Stimulated activated naive CD4-positive, alpha-beta T cell (primary cell): ENCODE measurements at places on chromosomes 4 and X.

DNA sequence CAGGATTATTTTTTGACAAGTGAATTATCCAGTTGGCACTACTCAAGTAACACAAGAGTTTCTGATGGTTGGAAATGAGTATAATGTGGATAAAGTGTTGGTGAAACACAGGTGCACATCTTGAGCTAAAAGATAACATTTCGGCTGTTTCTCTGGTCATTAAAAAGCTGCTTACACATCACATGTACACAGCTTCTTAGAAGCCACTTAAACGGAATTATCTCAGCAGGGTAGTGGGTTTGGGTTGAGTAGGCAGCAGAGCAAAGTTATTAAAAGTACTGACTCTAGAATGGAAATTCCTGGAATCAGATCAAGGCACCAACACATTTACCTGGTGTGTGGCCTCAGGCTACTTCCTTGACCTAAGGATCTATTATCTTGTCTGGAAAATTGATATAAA, 55.4 kb upstream of the RASSF6 start:
- no peak for DNase-seq

DNA sequence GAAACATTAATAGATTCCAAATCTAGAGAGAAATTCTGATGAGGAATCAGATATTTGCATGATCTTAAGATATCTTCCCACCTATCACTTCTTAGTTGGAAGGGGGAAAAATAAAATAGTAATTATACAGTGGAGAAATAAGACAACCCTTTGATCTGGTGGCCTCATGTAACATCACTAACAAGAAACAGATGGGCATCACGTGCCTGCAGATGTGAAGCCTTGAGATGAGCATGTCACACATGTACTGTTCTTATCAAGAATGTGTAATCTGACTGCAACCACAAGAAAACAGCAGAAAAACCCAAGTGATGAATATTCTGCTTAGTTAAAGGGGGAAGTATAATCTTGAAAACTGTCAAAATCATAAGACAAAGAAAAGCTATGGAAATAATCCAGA, 31.4 kb upstream of the NKX6-1 start:
- DNase-seq = no peak

- DNase-seq = no peak
Measured at GRCh38 chr4:102444752-102445151, 56.4 kb upstream of the NFKB1 start.

DNA sequence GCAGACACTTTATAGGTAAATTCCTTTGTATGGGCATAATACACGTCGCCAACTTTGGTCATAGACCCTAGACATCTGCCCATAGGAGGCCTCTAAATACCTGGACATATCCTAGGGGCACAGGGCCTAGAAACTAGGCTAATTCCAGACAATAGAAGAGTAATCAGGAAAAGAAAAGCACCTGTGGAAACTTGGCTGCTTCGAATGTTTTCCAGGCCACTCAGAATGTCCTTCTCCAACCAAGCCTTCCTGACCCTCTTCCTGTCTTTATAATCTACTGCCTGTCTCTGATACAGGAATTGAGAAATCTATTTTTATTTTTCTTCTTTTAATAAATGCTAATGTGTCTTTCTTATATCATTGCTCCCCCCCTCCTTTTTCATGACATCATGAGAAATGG, 493.1 kb downstream of the IL15 start:
- DNase-seq = no peak

GRCh38 chr4:133801883-133802282, 399.7 kb downstream of the PABPC4L start:
- no peak for DNase-seq

DNA sequence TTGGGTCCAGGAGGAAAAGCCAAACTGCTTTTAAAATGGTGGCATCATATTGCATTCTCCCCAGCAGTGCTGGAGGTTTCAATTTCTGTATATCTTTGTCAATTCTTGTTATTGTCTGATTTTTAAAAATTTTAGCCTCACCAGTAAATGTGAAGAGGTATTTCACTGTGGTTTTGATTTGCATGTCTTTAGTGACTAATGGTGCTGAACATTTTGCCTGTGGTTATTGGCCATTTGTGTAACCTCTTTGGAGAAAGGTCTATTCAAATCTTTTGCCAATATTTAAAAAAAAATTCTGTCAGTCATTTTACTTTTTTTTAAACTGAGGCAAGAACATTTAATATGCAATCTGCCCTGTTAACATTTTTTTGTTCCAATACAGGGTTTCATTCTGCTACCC, 322.1 kb downstream of the TLL1 start:
- no peak for DNase-seq

DNA sequence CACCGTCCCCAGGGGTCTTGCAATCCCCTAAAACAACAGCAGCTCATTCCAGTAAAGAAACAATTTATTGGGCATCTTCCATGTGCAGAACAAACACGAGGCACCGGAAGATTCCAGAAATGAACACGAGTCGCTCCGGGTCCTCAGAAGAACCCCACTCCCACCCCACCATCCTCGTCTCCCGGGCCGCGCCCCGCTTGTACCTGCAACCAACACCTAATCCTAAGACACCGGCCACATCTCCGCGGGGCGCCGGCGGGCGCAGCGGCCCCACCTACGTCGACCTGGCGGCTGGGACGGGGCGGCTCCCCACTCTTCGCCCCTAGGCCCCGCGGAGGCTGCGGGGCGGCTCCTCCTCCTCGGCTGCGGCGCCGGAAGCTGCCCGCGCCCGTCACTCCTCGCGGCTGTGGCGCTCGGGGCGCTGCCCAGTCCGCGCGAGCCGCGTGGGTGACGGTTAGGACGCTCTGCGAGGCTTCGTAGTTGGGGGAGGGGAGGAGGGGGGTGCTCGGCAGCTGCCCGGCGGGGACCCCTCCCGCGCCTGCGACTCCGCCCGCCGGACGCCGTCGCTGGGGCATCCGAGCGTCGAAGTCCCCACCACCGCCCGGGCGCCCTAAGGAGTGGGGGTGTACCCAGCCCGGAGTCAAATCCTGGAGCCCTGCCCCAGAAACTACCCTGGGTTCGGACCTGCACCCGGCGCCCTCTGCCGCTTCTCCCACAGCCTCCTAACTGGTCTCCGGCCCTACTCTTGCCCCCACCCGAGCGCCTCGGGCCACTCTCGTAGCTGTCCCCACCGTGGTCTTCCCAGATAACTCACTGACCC, at the start of gene CCDC158:
Gene CCDC158 (minus strand): TSS at position 380 of the 820 bp plus-strand sequence. CDS start 17,934 bp downstream, outside the sequence.
- peak; percentile 2 for DNase-seq

- no peak for DNase-seq
Measured at GRCh38 chr4:7044137-7044930, 1.2 kb downstream of the TADA2B start.

- DNase-seq = no peak
Measured at GRCh38 chrX:55754861-55755294, 37.3 kb downstream of the RRAGB start.

DNA sequence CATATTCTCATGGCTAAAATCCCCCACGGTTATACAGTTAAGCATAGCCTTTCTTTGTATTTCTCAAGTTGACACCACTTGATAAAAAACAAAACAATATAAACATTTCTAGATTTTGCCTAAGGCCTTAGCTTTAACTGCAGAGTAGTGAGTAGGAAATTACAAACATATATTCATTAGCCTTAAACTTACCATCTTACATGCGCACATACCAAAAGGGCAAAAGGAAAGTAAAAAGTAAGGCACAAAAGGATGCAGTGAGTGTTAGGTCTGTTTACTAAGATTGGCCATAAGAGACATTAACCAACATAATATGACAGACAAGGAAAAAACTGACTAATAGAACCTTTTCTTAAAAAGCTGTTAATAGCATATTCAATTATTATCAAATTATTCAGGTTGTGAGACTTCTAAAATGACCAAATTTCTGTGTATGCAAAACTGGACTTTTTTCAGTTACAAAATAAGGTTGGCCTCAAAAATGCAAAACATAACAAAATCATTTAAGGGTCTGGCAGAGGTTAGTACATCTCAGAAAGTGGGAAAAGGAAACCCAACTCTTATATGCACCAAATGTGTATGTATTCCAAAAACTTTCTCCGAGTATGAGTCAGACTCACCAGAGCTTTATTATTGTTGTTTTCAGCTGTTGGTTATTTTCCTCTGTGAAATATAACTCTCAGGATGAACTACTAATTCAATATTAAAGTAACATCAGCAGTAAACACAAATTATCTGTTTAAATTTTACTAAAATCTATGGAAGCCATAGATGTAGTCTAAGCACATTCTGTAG, 39.9 kb downstream of the SEPSECS start:
- no peak for DNase-seq

GRCh38 chr4:31702326-31702725, 982.2 kb downstream of the PCDH7 start:
- DNase-seq = no peak

- DNase-seq = no peak
Measured at GRCh38 chr4:83831588-83831987, 295.7 kb downstream of the GPAT3 start.

GRCh38 chr4:119118397-119118796, 17.2 kb upstream of the MYOZ2 start:
- no peak for DNase-seq

- DNase-seq = no peak
Measured at GRCh38 chr4:38855466-38855865, 1.2 kb downstream of the TLR6 start.

DNA sequence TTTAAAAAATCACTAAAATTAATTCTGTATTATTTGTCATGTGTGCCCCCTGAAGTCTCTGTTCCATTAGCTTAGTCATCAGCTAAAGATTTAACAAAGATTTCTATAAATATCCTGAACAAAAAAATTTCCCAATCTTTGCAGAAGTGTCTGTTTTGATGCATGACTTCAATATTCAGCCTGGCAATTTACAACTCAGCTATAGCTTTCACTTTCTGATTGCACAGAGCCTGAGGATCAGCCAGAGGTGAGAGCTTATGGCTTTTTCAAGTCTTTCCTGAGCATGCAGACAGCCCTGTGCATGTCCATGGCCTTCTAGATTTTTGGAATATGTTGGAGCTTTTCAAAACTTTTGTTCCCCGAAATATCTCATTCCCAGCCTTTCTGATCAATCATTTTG, 420.1 kb downstream of the ZNF674 start:
- DNase-seq = no peak

DNA sequence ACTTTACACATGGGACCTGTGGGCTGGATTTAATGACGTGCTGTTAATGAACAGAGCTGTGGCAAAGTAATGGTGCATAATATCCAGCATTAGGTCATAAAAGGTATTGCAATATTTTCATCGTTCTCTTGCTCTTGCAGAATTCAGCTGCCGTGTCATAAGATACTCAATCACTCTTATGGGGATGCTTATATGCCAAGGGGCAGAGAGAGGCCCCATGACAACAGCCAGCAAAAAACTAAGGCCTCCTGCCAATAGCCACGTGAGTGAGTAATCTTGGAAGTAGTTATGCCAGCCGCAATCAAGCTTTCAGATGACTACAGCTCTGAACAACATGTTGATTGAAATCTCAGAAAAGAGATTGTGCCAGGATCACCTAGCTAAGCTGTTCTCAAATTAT, 616.9 kb downstream of the FSTL5 start:
- no peak for DNase-seq

DNA sequence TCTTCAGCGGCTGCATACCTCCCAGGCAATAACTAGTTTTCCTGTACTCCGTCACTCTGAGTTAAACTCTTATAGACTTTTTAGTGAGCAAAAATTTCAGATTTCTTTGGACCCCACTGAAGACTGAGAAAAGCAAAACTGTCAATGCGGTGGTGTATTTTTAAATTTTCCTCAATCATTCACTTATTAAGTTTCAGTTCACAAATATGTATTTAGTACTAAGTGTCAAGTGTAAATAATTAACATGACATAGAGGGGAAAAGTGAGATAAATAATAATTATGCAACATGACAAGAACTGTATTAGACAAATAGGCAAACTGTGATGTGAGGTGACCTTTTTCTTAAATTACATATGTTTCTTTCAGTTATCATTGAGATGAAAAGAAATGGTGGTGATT, 124.4 kb downstream of the NAF1 start:
- no peak for DNase-seq

DNA sequence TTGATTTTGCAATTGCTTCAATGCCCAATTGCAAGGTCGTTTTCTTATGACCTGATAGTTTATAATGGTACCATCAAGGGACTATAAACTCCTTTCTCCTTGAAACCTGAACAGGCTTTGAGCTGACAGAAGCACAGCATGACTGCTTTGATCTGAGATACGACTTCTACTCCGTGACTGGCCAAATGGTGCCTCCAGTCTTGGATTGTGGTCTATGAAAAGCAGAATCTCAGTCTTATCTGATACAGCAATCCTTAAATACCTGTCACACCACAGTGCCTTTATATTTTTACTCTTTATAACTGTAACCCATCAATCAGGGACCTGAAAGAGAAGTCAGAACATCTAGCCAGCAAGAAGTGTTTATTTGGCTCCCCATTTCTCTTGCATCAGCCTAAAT, 93.1 kb downstream of the DOCK11 start:
- no peak for DNase-seq

DNA sequence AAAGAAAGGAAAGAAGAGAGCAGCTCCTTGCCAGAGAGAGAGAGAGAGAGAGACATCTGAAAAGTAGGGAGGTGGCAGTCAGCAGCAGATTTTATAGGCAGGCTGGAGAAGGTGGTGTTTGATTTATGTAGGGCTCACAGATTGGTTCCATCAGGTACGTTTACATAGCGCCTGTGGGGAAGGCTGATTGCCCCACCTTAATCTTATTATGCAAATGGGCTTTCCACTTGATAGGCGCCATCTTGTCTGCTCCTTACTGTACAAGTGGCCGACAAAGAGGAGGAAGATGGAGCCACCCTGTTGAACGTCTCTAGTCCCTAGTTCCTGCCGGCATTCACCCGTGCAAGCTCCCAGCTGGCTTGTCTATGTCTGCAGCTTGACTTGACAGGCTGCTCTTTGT, 49.1 kb upstream of the DHRSX start:
- DNase-seq = no peak

DNA sequence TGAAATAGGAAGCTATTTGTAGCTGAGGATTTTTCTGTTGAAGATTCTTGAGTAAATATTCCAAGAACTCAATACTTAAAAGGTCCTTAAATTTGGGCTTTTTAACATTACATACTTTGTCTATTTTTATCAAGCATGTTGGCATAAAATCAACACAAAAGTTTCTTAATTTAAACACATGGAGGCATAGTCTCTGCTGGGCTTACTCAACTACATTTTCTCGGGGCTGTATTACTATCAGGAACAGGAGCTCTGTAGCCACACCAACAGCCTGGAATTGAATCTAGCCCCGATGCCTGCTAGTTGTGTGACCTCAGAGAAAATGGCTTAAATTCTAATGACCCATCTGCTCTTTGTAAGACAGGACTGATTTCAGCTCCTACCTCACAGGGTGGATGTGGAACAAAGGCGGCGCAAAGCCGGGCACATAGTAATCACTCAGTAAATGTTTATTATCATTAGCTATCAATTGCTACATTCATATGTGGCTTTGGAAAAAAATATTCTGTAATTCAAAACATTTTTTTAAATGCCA, 207.0 kb downstream of the NSUN7 start:
- no peak for DNase-seq

DNA sequence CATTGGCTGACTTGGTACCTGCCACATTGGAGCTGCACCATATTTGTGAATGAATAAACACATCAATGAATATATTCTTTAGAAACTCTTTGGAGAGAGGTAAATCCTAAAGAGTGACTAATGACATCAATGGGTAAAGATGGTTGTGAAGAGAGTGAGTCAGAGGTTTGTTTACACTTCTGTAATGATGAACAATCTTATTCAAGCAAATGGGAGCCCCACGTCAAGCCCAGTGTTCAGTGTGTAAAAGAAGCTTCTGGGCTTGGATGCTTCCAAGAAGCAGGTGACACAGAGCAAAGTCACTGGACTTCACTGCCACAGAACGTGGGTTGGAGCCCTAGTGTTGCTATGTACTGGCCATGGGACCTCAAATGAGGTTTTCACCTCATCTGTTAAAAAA, 319.0 kb downstream of the STK32B start:
- no peak for DNase-seq

- DNase-seq = no peak
Measured at GRCh38 chrX:18994713-18995112, 10.8 kb upstream of the PHKA2 start.
